ENCODE measurements at places on chromosomes 7 and 10.

- ATAC-seq: no peak
Observed at GRCh38 chr10:52682766-52683165, 89.8 kb downstream of the MBL2 start.

- ATAC-seq: peak; percentile 81
Observed at GRCh38 chr7:69739190-69739589, 140.9 kb downstream of the AUTS2 start.

- ATAC-seq: no peak
Observed at GRCh38 chr10:62093863-62094291, 174.8 kb downstream of the RTKN2 start.

DNA sequence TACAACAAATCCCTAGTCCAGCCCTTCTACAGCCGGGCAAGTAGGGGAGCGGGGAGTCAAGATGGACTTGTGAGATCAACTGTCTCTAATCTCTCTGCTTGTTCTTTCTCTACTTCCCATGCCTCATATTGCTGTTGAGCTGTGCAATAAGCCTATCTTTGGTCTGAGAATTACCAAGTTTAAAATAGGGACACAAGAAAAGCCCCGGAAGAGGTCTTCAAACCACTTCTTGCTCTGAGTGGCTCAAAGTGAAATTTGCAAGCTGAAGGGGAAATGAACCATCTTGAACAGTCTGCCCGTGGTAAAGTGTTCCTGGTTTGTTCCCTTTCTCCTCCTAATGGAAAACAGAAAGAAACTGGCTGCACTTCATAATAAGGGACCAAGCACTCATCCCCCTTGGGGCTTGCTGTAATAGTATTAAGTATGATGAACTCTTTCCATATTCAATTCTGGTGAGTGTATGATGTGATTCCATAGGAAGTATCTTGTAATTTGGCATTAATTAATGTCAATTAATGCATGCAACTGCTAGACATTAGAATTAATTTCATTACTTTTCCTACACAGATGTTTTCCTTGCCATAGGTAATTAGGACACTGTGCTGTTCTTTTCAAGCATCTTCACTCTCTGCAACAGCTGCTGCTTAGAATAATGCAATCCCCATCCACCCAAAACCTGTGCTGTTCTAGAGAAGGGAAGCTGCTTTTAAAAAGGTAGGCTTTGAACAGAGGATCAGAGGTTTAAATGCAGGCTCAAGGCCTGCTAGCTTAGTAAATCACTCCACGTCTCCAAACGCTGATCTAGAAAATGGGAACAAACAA lies 449.6 kb downstream of the SORCS1 start:
- no peak for ATAC-seq

- peak; percentile 25 for ATAC-seq
Observed at GRCh38 chr10:22682237-22683139, 31.9 kb downstream of the PIP4K2A start.

DNA sequence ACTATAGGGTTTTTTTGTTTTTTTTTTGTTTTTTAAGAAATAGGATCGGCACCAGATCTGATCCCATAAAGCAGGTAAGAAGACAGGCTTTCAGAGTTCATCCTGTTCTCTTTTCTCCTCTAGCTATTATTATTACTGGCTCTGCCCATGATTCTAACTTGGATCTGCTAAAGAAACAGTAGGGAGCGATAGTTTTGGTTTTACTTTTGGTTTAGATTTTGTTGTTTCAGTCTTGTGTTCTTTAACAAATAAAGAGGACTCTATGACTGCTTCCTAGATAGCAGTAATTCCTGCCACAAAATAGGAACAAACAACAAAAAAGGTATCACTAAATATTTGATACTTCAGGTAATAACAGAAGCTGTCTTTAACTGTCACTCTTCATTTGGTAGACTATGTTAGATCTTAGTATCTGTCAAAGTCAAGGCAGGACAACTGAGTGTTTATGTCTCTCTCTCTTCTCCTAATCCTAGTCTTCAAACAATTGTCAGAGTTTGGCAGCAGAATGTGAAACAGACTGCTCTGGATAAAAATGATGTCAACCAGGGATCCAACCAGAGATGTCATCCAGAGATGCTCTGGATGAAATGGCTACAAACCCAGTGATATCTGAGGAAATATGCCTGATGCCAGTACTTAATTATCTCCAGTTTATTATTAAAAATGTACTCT lies 99.8 kb downstream of the KMT2C start:
- peak; percentile 64 for ATAC-seq

GRCh38 chr10:61981460-61981859 lies 80.0 kb downstream of the ARID5B start:
- no peak for ATAC-seq

GRCh38 chr10:73053275-73053674 lies 43.4 kb downstream of the P4HA1 start:
- ATAC-seq: no peak

DNA sequence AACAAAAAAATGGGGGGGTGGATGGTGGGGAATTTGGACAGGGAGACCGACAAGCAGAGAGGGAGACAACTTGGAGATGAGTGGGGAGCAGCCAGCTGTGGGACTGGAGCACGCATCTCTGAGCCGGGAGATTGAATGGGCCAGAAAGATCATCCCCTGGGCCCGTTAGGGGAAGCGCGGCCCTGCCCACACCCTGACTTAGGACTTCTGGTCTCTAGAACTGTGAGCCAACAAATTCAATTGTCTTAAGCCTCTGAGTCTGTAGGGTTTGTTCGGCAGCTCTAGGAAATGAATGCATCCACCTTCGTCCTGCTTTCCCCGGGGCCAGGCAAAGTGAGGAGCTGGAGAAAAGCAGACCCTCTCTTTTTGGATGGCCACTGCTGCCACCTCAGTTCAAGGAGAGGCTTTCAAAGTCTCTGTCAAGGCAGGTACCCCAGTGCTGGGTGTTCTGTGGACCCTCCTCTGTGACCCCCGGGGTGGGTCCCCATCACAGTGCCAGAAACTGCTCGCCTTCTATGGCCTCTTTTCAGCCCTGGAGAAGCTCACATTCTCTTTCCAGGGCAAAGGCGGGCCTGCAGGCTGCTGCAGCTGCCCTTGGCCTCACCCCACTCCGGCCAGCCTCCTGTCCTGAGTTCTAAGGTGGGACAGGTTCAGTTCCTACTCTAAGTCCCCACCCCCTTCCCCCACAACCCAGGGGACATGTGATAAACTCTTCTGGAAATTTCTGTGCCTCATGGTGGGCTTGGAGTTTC lies 423.2 kb downstream of the RPS24 start:
- no peak for ATAC-seq

DNA sequence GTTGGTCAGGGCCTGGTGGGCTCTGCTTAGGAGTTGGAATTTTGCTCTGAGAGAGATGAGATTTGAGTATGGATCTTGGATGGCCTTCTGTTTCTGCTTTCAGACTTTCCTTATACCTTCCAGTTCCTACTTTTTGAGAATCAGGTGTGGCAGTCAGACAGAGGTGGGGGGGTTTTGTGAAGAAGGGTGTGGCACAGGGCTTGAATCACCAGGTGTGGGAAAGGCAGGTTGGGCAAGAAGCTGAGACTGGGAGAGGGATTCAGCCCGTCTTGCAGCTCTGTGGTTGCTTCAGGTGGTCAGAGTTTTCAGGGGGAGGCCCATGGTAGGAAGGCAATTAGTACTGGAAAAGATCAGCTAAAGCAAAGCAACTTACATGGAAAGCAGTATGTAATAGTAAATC lies 340.2 kb downstream of the LRMDA start:
- ATAC-seq: no peak

GRCh38 chr7:138079137-138079536 lies 2.9 kb downstream of the AKR1D1 start:
- no peak for ATAC-seq

DNA sequence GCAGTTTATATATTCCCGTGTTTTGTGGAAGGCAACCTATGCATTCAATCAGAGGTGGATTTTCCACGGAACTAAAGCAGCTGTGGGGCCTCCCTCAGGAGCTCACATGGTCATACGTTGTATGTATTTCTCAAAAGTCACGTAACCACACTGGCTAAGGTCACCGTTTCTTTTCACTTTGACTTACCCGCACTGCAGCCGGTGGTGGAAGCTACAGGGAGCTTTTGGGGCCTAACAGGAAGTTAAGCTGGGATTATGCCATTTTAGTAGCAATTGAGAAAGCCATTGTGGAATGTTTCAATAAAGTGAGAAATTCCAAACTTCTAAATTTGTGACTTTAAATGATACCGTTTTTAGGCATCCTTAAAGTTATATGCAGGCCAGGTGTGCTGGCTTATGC lies 111.2 kb upstream of the KLF6 start:
- ATAC-seq: no peak

DNA sequence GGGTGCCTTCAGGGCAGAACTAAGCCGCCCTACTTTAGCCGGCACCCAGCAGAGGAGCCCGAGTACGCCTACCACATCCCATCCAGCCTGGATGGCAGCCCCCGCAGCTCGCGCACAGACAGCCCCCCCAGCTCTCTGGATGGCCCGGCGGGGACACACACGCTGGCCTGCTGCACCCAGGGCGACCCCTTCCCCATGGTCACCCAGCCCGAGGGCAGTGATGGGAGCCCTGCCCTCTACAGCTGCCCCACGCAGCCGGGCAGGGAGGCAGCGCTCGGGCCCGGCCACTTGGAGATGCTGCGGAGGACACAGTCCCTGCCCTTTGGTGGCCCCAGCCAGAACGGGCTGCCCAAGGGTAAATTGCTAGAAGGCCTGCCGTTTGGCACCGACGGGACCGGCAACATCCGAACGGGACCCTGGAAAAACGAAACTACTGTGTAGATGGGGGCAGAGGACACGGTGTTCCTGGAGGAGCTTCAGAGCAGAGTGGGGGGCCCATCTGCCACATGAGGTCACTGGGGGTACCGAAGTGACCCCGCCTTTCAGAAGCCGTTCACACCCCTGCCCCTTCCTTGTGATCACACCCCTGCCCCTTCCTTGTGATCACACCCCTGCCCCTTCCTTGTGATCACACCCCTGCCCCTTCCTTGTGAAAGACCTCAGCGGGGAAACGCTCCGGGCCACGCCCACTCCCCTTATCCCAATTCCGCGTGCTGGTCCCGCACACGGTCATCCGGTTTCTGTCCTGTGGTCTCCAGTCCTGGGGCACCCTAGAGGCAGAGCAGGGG lies 30.8 kb upstream of the KNDC1 start:
- ATAC-seq: no peak

DNA sequence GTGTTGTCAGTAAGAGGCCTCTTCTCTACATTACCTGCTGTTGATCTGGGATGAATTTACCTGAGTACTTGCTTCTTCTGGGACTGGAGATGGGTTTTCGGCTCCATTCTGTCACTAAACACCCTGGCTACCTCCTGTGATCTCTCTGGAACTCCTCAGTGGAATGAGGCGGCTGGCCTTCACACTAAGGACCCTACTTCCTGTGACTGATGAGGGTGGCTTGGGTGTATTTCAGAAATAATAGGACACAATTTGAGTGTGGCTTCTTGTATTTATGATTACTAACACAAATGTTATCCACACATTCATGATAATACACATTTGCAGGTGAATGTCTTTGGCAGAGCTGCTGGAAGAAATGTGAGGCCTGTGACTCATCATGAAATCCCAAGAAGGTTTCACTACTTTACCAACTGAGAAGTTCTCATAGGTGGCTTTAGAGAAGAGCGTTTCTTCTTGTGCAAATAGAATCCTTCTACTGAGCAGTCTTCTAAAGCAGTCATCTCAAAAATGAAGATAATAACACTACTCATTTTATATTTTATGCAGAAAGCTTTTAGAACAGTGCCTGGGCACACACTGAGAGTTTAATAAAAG lies 21.3 kb upstream of the EVX1 start:
- ATAC-seq: peak; percentile 25

GRCh38 chr7:130901209-130901783 lies 167.3 kb upstream of the KLF14 start:
- ATAC-seq: no peak

- no peak for ATAC-seq
Observed at GRCh38 chr10:100864978-100865377, 47.8 kb upstream of the SLF2 start.

DNA sequence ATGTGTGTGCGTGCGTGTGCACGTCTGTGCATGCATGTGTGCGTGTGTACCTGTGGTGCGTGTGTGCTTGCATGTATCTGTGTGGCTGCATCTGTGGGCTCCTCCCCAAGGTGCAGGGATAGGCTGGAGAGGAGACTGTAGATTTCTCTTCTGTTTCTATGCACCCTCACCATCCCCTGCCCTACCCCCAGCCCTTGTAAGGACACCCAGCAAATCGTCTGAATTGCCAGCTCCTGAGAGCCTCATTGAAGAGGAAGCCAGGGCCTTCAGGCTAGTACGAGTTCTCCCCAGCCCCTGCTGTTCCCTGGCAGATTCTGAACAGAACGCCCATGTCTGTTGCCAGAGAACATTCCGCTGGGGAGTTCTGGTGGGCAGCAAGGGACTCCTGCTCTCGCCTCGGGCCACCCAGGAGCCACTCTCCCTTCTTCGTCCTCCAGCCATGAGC lies 17.0 kb upstream of the TRIM8 start:
- no peak for ATAC-seq

GRCh38 chr7:153413540-153414287 lies 638.5 kb upstream of the DPP6 start:
- no peak for ATAC-seq

DNA sequence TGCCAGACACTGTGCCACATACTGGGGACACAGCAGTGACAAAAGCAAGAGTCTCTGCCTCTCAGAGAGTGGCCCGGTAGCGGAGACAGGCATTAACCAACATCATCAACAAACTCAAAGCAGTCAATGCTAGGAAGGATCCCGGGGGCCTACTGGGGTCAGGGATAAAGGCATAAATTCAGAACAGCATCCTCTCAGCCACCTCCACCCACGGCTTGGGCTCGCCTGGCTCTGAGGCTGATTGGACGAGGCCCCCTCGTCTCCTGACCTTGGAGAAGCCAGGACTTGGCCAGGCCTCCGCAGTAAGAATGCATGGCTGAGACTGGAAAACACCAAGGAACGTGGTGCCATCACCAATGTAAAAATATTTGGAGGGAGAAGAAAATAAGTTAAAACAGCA lies 102.1 kb downstream of the ARHGAP22 start:
- no peak for ATAC-seq

GRCh38 chr10:103062854-103063590 lies 130.1 kb downstream of the NT5C2 start:
- ATAC-seq: no peak
